ENCODE measurements at places on chromosomes 12 and 14.

- no peak for DNase-seq
These were observed 170.6 kb downstream of the OTOGL start for GRCh38 chr12:80269803-80270552.

DNA sequence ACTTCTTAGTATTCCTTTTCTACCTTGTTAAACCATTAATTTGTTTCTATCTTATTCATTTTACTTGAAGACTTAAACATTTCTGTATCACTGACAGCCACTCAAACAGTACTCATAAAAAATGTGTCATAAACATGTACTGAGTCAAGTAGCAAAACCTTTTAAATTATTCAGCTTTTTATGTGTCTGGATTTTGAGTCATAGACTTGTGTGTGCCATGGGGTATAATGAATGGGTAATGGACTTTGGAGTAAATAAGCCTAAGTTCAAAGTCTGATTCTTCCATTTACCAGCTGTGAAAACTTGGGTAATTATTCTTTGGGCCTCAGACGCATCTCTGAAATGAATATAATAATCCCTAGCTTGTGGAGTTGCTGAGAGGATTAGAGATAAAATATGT, 199.0 kb downstream of the RAD51B start:
- DNase-seq, result no peak

GRCh38 chr14:51219473-51220448, 20.3 kb upstream of the TMX1 start:
- no peak for DNase-seq

DNA sequence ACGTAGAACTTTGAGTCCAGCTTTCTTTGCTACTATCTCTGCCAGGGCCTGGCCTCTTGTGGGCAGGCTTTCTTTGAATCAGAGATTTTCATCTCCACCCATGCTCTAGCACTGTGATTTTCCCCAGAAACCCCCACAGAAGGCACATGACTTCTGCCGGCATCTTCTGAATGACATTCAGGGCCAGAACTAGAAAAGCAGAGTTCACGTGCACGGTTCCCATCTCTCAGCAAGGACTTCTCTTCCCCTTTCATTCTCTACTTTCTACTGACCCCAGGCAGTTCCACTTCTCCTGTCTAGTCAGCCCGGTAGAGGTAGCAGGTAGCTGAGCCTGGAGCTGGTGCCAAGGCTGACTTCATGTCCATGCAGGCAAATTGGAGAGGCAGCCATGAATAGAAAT, 26.9 kb downstream of the BATF start:
- no peak for DNase-seq

All from GF-D8 (cell line).